Stimulated activated CD8-positive, alpha-beta memory T cell treated with anti-CD3 and anti-CD28 coated beads, Interleukin-15, amount 100 ng/mL, for 1 hour (primary cell): ENCODE measurements at places on chromosomes 16 and 17.

GRCh38 chr16:86835982-86836381 lies 257.6 kb downstream of the FOXL1 start:
- no peak for DNase-seq

DNA sequence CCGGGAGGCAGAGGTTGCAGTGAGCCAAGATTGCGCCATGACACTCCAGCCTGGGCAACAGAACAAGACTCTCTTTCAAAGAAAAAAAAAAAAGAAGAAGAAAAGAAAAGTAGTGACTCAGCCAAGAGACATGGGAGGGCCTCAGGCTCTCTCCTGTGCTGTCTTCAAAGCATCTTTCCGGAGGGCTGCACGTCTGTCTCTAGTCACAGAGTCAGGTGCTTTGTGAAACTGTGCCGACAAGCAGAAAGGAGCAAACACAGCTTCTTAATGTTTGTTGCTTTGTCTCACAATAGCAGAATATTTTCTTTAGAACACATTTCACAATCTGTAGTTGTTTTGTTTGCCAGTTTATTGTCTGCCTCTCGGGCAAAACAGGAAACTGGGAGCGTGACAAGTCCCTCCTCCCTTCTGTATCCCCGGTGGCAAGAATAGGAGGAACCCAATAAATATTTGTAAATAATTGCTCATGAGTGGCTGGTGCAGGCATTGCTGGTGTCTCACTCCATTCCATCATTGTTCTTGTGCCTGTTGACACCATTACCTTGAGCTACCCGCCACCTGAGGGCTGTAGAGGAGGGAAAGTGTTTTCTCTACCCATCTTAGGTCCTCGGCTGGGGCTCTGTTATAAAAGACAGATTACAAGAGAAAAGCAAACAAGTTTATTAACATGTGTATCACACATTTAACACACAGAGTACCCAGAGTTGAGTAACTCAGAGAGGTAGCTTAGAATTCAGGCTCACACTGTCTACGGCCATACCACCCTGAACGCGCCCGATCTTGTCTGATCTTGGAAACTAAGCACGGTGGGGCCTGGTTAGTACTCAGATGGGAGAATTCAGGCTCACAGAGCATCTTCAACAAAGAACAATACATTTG lies 5.5 kb downstream of the GAST start:
- no peak for DNase-seq

GRCh38 chr16:85781695-85782370 lies 17.5 kb downstream of the EMC8 start:
- no peak for DNase-seq

DNA sequence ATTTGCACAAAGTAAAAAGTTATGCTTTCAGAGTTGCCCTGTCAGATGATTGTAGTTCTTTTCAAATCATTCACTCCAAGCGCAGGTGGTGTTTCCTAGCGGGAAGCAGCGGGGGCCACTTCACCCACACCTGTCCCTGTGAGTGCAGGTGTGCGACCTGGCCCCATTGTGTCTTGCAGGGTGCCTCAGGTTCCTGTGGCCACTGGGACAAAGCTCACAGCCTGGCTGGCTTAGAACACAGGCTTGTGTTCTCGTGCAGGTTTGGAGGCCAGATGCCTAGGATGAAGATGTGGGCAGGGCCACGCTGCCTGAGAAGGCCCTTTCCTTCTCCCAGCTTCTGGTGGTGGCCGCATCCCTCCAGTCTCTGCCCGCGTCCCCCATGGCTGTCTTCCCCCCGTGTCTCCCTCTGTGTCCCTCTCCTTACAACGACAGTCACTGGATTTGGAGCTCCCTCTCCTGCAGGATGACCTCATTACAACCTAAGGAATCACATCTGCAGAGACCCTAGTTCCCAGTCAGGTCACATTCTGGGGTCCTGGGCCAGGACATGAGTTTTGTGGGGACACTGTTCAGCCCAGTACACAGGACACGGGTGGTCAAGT lies 90.5 kb downstream of the NPIPB11 start:
- no peak for DNase-seq

DNA sequence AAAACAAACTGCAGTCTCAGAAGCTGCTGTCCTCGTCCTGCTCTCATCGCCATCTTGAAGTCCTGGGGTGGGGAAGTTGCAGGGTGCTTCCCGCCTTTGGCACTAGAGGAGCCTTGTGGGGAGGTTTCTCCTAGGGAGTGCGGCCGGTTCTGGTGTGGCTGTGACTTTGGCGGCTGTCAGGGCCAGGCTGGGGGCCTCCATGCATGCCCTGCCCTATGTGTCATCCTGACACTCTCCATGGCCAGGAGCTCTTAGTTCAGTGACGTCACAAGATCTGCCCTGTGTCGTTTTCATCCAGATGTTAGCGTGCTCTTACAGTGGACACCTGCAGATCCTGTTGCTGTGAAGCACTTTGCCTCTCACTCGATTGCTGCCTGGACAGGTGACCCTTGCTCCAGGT lies 49.6 kb downstream of the PLD6 start:
- DNase-seq: no peak

GRCh38 chr17:34909040-34909439 lies 52.2 kb downstream of the CCT6B start:
- no peak for DNase-seq

- DNase-seq: no peak
Measured at GRCh38 chr17:56978441-56979090, 635 bp downstream of the SCPEP1 start.

DNA sequence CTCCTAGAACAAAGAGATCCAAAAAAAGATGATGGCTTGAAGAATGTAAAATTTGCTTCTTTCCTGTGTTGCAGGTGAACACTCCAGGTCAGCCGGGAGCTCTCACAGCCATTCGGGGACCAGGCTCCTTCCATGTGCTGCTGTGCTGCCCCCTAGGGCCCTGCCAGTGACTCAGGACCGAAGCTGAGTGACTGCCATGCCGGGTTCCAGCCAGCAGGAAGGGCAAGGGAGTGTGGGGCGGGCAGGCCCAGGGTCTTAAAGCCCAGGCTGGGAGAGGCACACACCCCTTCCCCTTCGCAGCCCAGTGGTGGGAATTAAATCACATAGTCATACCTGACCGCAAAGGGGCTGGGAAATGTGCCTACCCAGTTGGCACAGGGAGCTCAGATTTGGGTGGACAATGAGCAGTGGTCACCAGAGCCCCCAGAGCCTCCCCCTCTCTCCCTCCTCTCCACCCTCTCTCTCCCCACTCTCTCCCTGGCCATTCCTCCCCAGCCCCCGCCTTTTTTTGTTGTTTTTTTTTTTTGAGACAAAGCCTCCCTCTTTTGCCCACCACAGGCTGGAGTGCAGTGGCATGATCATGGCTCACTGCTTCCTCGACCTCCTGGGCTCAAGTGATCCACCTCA lies 11.5 kb downstream of the EPOP start:
- DNase-seq: no peak

DNA sequence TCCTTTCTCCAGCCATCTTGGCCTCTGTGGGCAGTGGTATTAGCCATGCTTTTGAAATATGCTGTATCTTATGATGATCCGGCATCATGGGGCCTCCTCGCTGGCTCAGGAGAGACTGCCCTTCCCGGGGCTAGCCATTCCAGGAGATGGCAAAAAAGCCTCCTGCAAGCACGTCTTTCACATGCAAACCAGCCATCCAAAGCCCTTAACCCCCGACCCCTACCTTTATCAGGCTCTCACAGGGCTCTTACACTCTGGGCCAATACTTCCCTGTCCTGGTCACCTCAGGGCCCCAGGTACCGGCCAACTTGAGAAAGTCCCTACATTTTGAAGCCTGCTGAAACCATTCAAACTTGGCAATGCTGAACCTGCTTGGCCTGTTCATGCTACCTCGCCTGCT lies 36.4 kb downstream of the MYH13 start:
- no peak for DNase-seq

GRCh38 chr17:2946144-2946543 lies 117.3 kb downstream of the OR1D5 start:
- no peak for DNase-seq

DNA sequence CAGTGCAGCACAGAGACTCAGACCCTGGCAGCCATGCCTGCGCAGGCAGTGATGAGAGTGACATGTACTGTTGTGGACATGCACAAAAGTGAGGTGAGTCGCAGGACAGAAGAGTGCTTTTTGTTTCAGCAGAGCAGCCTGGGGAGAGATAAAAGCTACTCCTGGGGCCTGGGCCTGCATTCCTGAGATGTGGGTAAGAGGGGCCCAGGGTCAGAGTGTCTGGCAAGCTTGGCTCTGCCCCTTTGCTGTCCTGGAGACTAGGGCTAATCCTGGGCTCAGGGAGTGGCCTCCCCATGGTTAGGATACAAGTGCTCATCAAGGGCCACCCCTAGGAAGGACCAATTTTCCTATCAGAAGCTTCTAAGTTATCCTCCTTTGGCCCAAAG lies 4.8 kb upstream of the ERBB2 start:
- no peak for DNase-seq

GRCh38 chr16:57997528-57998265 lies 2.8 kb downstream of the ZNF319 start:
- no peak for DNase-seq

GRCh38 chr16:63577891-63578290 lies 1541.7 kb upstream of the CDH8 start:
- DNase-seq: no peak

DNA sequence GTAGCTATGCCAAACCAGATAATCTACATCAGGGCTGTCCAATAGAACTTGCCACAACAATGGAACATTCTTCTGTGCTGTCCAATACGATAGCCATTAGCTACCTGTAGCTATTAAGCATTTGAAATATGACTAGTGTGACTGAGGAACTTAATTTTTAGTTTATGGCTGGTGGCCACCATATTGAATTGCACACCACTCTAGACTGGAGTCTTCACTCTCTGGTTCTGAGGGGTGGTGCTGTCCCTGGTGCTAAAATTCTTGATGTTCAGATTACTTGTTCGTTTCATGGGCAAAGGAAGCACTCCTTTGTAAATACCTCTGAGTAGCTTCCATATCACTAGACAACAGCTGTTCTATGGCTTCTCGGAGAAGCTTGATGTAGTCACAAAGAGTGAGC lies 296.6 kb downstream of the NPIPA8 start:
- no peak for DNase-seq

- DNase-seq: no peak
Measured at GRCh38 chr16:73000020-73000906, 47.7 kb downstream of the ZFHX3 start.

DNA sequence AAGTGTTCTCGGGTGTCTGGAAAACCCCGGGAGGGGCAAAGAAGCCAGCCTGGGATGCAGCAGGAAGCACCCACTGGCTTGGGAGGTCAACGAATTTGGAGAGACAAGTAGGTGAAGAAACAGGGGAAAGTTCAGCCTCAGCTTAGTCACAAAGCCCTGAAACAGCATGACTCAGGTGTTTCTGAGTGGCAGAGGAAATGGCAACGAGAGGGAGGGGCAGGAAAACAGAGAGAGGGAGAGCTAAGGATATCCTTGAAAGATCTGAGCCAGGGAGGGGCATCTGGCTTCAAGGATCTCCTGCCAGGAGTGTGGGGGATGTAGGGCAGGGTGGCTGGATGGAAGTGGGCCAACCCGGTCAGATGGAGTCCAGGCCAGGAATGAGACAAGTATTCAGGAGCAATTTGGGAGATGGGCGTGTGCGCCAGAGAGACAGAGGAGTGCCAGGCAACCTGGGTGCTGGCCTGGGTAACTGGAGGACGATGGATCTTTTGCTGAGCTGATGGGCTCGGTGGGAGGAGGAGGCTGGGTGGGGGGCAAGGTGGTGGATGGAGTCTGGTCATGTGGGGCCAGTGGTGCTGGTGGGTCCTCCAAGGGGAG lies 27.2 kb downstream of the ABCC3 start:
- no peak for DNase-seq

DNA sequence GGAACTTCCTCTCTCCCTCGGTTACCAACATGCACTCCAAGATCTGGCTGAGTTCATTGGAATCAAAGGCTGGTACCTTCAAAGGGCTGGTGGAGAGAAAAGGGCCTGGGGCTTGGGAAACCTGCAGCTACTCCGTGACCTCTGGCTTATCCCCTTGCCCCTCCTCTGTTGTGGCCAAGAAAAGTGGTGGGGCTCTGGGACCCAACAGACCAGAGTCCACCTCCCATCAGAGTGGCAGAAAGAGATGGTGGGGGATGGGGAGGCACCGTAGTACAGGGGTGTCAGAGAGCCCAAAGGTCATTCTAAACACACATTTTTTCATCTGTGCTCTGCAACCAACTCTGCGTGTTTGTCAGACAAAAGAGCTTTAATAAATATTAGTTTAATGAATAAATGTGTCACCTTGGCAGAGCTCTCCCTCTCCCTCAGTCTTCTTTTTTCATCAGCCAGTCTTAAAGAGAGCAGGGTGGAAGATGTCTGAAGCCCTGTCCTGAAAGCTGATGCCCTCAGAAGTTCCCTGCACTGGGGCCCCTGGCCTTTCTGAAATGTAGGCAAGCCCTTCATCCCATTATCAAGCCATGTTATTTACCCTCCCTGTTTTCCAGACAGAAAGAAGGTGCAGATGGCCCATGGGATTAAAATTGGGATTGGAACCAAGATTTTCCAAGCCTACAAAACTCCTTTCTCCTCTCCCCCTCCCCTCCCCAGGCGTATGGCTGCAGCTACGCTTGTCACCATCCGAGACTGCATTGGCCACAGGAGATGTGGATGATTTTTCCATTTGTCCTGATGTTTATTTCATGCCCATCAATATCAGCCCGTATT lies 227.3 kb downstream of the CCDC182 start:
- no peak for DNase-seq

GRCh38 chr17:76106703-76107102 lies 3.1 kb upstream of the EXOC7 start:
- no peak for DNase-seq

DNA sequence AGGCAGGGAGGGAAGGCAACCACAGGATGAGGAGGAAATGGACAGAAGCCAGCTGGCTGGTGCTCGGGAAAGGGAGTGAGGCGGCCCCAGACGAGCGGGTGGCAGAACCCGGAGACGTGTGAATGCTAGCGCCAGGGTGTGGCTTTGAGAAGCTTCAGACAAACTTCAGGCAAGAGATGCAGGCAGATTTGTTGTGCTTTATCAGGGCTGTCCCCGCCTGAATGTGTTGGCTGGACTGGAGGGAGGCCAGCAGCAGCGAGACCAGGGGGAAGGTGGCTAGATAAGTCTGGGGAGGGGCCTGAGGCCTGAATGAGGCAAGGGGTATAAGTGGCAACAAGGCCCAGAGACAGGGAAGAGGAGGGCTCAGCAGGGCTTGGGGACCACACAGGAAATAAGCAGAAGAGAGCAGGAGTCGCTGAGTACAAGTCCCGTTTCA lies 22.0 kb downstream of the CAMKK1 start:
- no peak for DNase-seq

GRCh38 chr17:27634776-27635175 lies 3.8 kb downstream of the LGALS9 start:
- DNase-seq: no peak

DNA sequence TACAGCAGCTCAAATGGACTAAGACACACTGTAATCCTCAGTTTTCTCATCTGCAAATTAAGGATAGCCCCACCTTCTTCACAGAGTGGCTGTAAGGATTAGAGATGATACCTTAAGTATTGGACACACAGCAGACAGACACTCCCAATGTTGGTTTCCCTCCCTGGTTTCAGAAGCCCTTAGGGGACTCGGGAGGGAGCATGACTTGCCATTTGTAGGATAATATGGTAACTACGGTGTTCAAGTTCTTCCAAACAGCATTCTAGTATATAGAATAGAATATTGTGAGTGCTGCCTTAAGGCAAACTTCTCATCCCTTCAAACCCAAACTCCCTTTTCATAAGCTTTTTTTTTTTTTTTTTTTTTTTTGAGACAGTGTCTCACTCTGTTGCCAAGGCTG lies 101.9 kb downstream of the COPRS start:
- DNase-seq: no peak

- DNase-seq: no peak
Measured at GRCh38 chr16:5928476-5929065, 831.0 kb upstream of the EEF2KMT start.

- DNase-seq: no peak
Measured at GRCh38 chr17:42197564-42198156, 3.4 kb upstream of the GHDC start.
